CD4-positive, CD25-positive, alpha-beta regulatory T cell (primary cell): ENCODE measurements at places on chromosomes 6 and 20. TPM values are rescaled to one million over a fixed set of nuclear protein-coding genes. Genes with fewer than 3 reads are reported as not detected.

Gene LY6G5B
- total RNA-seq: 38.8 TPM

Gene CALHM5
- 0.10 TPM for total RNA-seq

Gene CHRNA4
- not detected for total RNA-seq

DNA sequence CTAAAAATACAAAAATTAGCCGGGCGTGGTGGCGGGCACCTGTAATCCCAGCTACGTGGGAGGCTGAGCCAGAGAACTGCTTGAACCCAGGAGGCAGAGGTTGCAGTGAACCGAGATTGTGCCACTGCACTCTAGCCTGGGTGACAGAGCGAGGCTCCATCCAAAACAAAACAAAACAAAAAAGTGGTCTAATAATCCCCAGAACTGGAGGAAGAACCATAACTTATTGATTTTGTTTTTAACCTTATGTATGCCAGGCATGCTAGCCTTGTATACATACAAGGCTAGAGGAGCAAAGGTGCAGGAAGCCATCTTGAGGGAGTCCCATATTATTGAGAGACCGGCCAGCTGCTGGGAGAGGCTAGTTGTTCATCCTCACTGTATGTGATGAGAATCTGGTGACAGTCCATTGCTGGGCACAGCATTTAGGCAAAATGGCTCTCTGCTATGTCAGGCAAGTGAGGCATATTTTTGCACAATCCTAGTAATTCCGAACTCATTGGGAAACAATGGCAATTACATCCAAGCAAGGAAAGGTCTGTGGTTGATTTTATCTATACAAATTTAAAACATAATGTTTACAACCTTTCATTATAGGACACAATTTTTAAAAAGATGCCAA is 18.0 kb downstream of the HFE start:
- no peak for DNase-seq

DNA sequence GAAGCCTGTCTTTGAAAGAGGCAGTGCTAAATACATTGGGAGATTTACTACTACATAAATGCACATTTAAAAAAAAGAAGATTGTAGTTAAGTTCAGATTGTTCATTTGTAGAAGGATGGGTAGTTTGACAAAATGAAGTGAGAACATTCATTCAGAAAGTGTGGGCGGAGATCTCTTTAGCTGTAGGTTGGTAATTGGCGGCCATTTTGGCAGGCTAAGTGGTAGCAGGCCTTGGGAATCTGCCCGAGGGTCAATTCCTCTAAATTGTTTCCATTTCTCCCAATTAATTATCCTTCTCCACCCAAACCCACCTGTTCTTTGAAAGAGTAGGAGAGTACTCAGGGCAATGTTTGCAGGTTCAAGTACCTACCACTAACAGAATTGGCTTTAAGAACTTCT is 17.9 kb downstream of the SOX4 start:
- DNase-seq: no peak

Gene LY6G6C
- total RNA-seq: not detected

DNA sequence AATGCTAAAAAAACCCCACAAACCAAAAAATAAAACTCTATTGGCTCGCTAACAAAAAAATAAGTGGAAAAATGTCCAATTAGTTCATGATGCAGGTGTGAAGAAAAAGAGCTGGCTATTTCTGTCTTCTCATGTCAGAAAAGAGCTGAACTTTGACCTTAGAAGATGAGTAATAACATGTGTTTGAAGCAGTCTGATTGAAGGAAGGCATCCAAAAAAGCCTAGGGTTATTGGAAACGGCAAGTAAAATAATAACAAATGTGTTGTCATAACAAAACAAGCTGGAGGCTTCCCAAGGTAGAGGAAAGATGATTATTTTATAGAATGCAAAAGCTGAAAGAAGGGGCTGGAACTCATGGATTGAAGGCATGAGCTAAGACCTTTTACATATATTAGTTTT is 94.4 kb upstream of the FAM184A start:
- no peak for DNase-seq

- DNase-seq: peak; percentile 73
Observed at GRCh38 chr6:139030228-139030963, 1.9 kb downstream of the ABRACL start.

Gene ATF6B
- total RNA-seq: 117 TPM

Gene SRC
- 5.5 TPM for total RNA-seq

GRCh38 chr6:92150553-92150952 is 1268.8 kb downstream of the EPHA7 start:
- DNase-seq: no peak

GRCh38 chr6:21337263-21337662 is 256.3 kb upstream of the SOX4 start:
- DNase-seq: no peak
